ENCODE measurements at places on chromosomes 16 and 17. TPM values are rescaled to one million over a fixed set of nuclear protein-coding genes. Genes with fewer than 3 reads are reported as not detected.

- DNase-seq: no peak
Observed at GRCh38 chr17:78231991-78232858, 794 bp downstream of the TMEM235 start.

DNA sequence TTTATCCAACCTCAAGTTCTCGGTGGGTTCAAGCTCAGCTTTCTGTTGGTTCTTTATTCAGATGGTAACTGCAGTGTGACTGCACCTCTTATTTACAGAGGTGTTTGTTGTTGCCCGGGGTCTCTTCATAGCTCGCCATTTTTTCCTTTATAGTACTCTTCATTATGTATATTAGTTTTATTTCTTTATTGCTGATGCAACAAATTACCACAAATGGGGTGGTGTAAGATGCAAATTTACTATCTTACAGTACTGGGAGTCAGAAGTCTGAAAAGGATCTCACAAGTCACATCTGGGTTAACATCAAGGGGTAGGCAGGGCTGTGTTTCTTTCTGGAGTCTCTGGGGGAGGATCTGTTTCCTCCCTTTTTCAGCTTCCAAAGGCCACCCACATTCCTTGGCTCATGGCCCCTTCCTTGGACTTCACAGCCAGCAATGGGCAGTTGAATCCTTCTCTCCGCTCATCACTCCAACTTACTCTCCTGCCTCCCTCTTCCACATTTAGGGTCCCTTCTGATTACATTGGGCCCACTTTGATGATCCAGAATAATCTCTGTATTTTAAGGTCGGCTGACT is 241.2 kb downstream of the HAPSTR1 start:
- DNase-seq: no peak

DNA sequence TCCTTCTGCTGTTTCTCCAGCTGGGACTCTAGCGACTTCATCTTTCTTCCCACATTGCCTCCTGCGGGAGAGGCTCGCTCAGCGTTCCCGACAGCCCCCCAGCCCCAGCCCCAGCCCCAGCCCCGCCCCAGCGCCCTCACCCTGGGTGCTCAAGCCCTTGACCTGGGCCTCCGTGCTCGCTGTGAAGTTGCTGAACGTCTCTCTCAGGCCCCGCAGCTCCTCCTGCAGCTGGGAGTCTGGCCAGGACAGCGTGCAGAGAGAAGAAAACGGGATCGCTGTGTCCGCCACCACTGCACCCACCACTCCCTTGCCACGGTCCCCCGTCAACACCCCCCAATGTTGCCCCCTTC is 2.4 kb downstream of the ASGR1 start:
- no peak for DNase-seq

The GP2 gene
- polyA plus RNA-seq: 7.4 TPM

Measured in left renal pelvis (tissue), 4 donors.